ENCODE measurements at places on chromosomes 2 and 18. TPM values are rescaled to one million over a fixed set of nuclear protein-coding genes. Genes with fewer than 3 reads are reported as not detected.

DNA sequence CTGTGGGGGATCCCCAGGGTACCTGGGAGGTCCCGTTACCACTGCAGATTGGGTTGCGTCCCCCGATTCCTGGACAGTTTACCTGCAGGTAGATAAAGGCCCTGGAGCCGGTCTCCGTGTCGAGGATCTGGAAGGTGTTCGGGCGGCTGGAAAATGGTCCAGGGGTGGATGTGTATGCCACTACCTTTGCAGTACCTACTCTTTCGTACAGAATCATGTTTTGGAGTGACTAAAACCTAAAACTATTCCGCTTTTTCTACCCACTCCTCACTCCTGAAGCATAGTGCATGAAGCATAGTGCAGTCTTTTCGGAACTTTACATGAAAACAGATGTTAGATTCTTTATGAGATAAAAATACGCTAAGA lies 418 bp downstream of the WDR75 start:
- no peak for DNase-seq

DNA sequence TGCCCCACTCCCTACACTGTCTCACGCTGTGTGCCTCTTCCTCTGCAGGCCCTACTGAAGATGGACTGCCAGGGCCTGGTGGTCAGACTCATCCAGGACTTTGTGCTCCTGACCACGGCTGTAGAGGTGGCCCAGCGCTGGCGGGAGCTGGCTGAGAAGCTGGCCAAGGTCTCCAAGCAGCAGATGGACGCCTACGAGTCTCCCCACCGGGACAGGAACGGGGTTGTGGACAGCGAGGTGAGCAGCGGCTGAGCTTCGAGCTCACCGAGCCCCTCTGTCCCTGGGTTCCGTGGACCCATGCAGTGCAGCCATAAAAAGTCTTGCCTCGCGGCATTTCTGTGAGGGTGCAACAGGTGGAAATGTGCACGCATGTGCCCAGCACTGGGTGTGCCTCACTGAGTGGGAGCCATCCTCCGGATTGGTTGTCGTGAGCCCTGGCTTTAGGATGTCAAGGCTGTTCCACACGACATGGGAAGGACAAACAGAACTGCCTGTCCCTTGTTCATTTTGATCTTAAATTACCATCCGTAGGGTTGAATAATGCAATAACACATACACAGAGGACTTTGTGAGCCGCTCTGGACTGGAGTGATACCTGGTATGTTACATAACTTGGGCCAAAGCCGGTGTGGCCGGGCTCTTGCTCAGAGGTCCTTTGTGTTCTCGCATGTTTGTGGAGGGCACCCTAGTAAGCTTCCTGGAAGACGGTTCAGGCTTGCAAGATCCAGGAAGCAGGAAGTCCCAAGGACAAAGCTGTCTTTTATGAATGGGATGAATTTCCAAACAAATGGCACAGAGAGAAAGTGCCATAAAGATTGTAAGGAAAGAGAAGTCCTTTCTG lies 100.9 kb downstream of the SH3BP4 start:
- DNase-seq, result peak; percentile 51

DNA sequence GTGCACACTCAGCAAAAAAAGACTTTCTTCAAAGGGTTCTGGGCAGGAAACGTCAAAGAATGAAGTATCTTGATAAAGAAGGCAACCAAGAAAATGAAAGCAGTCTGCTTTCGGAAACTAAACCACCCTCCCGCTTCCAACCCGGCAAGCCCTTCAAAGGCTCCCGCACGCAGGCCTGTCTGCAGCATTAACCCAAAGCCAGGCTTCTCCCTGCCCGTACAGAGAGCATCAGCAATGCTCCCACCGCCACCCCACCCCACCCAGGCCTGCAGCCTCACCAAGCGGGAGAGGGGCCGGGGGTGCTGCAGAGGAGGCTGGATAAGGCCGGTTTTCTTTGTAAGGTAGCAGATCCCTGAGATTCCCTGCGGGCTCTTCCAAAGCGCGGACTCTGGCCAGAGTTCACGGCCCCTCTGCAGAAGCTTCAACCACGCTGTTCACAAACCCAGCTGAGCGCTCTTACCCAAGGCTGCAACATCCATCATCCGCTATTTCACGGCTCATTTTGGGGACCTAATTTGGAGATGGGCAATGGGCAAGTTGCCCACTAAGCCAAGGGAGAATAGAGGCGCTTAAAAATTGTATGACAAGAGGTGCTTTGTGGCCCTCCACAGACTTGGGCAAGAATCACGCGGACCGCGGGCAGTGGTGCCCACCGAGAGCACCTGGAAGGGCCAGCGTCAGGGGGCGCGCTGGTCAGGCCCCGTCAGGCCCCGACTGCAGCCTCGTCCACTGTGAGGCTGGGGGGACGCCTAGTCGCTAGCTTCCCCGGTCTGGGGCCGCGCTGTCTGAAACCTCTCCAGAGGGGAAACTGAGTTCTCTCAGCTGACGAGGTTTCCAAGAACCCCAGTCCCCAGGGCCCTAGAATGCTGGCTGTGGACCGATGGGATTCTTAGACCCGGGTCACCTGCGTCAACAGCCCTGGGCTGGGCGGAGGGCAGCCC lies 225.4 kb upstream of the ID2 start:
- no peak for DNase-seq

Gene SERPINB13
- polyA plus RNA-seq, result not detected

Measured in adrenal gland (tissue), 19 donors.